ENCODE measurements at places on chromosomes 3 and 15.

DNA sequence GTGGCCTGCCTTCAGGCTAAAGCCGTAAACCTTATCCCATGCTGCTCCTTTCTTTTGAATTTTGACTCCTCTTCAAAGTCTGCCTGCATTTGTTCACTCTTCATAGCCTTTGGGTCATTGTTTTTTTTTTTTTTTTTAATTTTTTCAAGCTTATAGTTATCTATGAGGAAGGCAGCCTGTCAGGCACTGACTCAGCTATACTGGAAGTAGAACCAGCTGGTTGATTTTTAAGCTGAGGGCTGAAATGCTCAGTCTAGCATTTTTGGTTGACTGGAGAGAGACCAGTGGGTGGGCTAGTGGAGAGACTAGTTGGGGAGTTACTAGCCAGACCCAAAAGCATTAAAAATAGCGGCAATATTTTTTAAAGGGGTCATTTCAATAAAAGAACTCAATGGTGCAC, 44.1 kb downstream of the C3orf20 start:
- no peak for DNase-seq

DNA sequence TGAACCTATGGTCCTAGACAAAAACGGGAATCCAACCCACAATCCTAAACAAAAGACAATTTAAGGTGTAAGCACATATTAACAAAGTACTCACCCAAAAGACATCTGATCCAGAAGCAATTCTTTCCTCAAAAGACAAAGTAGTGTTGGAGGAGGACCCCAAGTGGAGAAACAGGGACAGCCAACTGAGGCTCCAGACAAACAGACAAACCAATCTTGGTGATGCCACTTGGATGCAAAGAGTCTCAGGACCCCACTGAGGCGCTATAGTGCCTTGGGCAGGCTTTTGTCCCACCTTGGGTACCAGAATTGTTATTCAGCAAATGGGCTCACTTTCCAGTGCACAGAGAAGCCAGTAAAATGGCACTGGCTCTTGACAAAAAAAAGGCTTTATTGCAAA, 613.8 kb downstream of the DIPK2A start:
- no peak for DNase-seq

- no peak for DNase-seq
These were observed 24.1 kb downstream of the GYG1 start for GRCh38 chr3:149015393-149015792.

DNA sequence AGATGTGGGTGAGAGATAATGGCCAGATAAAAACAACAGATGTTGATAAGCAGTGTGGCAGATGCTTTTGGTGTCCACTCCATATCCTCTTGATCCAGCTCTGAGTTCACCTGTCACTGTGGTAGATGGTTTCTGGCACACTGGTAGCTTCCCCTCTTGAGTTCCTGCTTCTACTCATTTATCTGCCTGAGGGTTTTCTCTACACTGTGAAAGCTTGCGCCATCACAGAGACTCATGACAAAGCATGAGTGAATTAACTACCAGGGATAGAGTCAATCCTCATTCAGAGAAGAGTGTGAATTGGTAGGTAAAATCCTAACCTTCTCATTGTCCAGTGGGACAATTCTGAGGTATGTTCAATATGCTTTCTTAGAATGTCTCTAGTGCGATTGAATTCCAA, 50.0 kb upstream of the ARHGEF26 start:
- DNase-seq = no peak

GRCh38 chr15:77944002-77944867, 133.3 kb downstream of the TBC1D2B start:
- peak; percentile 26 for DNase-seq

- no peak for DNase-seq
These were observed 23.5 kb upstream of the SLC24A5 start for GRCh38 chr15:48097264-48097663.

DNA sequence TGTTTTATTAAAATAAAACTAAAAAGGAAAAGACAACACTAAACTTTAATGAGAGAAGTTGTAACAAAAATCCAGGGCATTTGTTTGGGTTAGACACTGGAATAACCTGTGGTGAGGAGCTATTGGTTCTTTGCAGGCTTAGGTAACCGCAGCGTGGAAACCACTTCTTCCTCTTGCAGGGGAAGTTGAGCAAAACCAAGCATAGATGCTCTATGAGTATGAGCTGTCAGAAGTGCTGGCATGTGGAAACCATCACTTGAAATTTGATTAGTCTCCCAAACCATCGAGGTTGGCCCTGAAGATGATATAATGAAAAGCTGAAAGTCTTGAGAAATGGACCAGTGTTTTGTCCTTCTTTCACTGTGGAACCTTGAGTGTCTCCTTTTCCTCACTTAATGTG, 127.1 kb upstream of the RBMS3 start:
- no peak for DNase-seq

- no peak for DNase-seq
These were observed 45.3 kb upstream of the PLCL2 start for GRCh38 chr3:16839271-16840100.

- no peak for DNase-seq
These were observed 616 bp upstream of the IGDCC4 start for GRCh38 chr15:65423150-65423975.

- DNase-seq = no peak
These were observed 24.8 kb upstream of the IQCF2 start for GRCh38 chr3:51836606-51837005.

DNA sequence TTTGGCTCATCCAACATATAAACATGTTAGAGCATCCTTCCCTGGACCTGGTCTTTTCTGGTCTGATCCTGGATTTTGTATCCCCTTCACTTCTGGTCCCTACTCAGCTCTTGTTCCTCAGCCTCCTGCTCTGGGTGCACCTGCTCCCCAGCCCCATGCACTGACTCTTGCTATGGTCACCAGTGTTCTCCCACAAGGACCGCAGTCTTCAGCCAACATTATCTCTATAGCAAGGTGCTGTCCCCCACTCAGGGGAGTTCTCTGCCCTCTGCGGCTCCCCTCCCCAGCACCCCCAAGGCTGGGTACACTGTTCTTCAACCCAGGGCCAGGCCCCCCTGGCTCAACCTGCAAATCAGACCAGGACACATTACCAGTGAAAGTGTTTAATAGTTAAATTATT, 80.2 kb downstream of the SEC22A start:
- DNase-seq = no peak

DNA sequence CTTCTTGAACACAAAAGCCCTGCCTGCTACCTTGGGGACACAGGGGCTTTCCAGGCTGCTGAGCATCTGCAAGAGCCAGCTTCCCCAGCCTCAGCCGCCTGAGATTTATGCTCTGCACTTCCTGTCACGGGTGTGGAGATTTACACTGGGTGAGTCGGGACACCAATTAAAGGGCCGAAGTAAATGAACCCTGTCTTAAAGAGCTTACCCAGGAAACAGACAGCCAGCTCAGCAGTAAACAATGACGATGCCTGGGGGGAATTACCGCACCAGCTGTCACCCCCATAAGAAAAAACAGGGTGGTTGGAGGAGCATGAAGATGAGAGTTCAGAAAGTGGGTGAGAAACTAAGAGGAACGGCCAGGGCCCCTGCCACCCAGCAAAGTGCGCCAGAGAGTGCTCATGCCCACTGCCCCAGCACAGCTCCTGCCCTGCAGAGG, 37.5 kb upstream of the IQSEC1 start:
- DNase-seq = no peak

DNA sequence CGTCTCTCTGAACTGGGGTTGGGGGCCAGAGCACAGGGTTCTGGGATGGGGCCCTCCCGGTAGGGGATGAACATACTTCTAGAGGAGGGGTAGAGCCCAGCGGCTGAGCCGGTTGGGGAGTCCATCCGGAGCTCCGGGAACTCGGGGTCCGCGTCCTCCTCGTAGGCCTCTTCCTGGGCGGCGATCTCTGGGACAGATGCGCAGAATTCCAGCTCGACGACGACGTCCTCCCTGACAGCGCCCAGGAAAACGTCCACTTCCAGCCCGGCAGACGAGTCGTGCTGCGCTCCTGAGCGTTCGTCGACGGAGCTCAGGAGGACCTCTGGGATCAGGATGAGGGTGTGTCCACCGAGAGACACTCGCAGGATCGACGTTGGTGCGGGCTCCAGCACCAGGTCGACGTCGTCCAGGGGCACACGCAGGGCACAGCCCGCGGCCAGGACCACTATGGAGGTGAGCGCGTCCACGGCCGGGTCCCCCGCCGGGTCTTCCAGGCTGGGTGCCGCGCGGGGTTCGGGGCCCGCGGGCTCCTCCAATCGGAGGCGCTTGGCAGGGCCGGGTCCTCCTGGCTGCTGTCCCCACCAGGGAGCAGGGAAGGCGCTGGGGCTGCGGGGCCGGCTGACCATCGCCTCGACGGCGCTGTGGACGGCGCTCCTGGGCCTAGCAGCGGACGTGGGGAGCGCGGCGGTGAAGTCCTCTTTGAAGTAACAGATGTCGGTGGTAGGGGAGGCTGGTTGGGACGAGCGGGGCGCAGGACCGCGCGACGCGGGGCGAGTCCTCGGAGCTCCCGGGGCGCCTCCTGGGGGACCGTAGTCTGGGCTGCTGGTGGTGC, 474 bp downstream of the PRR23B start:
- DNase-seq = no peak

- DNase-seq = no peak
These were observed 24.1 kb downstream of the CACNA1D start for GRCh38 chr3:53518495-53518981.

GRCh38 chr3:37814547-37814946, 47.1 kb upstream of the CTDSPL start:
- DNase-seq = peak; percentile 25

GRCh38 chr3:187021748-187022402, 91.5 kb downstream of the ST6GAL1 start:
- DNase-seq = no peak

- DNase-seq = no peak
These were observed 170.7 kb downstream of the DIPK2A start for GRCh38 chr3:144142151-144142840.

- DNase-seq = no peak
These were observed 218.6 kb downstream of the PDCD6IP start for GRCh38 chr3:34016925-34017587.

DNA sequence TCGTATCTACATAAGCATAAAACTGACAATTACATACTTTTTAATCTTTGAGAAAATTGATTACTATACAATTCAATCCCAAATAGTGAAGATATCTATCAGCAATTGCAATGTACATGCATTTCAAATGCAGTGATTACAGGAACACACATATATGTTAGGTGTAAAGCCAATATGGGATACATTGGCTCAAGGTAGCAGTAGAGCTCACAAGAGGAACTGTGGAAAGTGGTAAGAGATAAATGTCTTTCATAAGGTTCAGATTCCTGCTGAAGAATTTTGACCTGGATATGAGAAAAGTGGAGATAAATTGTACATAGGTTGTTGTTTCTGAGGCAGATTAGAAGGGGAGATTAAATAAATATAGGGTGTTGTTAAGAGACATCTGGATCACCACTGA, 1280.5 kb downstream of the OTOL1 start:
- no peak for DNase-seq

DNA sequence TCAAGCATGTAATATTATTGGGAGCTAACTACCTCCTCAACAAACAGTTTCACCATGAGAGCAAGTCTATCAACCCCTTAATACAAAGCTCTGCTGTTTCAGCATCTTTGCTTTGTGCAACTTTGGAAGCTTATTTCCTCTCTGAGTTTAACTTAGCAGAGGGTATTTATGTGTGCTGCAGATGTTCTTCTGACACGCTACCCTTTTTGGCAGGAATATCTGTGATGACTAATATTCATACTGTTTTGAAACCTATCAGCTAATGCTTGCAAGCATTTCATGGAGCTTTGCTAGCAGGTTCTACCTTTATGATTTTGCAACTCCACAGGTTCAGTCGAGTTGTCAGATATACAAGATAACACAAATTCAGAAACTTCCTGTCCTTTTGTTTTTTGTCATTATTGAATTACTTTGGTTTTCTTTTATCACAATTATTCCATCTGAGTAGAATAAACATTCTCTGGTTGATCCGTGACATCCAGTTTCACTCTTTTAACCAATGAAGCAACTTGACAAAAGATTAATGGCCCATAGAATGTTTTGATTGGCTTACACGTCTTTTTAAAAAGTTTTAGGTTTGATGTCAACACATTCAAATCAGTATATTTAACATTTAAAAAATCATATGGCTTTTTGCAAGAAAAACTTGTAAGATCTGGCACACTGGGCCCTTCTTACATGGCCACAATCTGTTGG, 1.7 kb upstream of the SLC9A9 start:
- no peak for DNase-seq

DNA sequence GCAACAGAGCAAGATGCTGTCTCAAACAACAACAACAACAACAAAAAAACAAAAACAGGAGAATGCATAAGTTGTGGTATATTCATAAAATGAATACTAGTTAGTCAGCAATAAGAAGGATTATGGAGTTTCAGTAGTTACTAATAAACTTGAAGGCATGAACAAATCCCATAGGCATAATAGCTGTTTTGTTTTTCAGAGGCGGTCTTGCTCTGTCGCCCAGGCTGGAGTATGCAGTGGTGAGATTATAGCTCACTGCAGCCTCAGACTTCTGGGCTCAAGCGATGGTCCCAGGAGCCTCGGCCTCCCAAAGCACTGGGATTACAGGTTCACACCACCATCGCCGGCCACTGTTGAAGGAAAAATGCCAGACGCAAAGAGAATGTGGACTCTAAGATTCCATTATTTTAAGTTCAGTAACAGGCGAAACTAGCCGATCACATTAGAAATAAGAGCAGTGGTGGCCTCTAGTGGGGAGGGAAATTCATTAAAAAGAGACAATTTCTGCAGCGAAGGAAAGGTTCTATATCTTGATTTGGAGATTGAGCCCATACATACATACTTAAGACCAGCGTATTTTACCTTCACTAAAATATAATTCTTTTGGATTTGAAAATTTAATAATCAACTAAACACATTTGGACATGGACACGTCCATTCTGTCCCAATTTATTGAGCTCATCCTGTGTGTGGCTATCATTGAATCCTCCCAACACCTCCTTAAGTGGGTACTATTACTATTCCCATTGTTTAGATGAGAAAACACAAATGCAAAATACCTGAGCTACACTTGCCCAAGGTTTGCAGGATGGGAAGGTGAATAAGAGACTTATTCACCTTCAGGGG, 27.4 kb upstream of the HDAC11 start:
- DNase-seq = peak; percentile 79

DNA sequence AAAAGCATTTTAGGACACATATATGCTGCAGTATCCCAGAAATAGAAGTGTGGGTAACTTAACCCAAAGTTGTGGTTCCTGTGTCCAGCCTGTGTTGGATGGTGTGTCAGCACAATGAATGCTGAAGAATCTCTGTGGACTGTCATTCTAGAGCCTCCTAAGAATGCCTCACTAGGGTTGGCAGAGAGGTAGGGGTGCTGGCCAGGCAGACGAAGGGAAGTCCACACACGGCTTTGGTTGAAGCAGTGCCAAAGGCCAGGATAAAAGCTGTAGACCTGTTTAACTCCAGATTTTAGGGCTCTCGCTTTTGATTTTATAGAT, 43.7 kb upstream of the TIPARP start:
- no peak for DNase-seq

DNA sequence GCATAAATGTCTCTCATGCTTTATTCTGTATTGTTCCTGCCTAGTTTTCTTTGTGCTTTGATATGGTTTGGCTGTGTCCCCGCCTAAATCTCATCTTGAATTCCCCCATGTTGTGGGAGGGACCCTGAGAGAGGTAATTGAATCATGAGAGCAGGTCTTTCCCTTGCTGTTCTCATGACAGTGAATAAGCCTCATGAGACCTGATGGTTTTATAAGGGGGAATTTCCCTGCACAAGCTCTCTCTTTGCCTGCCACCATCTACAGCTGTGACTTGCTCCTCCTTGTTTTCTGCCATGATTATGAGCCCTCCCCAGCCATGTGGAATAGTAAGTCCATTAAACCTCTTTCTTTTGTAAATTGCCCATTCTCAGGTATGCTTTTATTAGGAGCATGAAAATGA, 1596.6 kb downstream of the SI start:
- no peak for DNase-seq

GRCh38 chr15:89874926-89875564, 18.7 kb downstream of the AP3S2 start:
- peak; percentile 48 for DNase-seq

- DNase-seq = no peak
These were observed 1.8 kb upstream of the SNAP23 start for GRCh38 chr15:42493679-42494078.
